Sciatic nerve (tissue), 2 donors: ENCODE measurements at places on chromosomes 6 and 20. TPM values are rescaled to one million over a fixed set of nuclear protein-coding genes. Genes with fewer than 3 reads are reported as not detected.
A peak's percentile ranks its signal among the peaks of the same experiment; 100 is the strongest.

GRCh38 chr6:16683641-16684194 is 77.5 kb downstream of the ATXN1 start:
- no peak for DNase-seq

GRCh38 chr6:148431413-148431812 is 88.8 kb downstream of the SASH1 start:
- DNase-seq = no peak

- no peak for DNase-seq
These were observed 89.4 kb upstream of the TNFAIP3 start for GRCh38 chr6:137777687-137778075.

DNA sequence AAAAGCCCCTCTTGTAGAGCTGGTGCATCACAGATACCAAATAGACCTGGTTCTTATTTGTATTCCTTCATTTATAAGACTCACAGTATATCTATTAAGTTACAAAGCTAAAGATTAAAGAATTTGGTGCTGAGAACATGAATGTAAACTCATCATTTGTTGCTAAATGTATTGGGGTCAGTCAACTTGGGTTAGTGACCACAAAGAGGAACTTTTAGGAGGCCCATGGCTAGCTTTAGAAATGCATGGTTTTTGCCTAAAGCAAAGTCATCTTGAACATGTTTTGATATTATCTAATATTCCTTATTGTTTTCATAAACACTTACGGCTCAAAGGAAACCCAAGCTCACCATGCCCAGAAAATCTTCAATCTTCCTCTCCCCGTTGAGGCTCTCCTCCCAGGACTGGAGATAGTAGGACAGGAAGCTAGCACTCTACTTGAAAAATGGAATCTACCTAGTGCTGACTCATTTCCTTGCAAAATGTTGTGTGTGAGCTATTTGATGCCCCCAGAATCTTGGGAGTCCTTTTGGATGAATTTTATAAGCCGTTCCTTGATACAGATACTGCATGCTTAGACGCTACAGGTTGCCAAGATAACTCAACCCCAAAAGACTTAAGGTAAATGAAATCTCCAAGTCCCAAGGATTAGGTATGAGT is 121.4 kb downstream of the BMP2 start:
- DNase-seq = no peak

DNA sequence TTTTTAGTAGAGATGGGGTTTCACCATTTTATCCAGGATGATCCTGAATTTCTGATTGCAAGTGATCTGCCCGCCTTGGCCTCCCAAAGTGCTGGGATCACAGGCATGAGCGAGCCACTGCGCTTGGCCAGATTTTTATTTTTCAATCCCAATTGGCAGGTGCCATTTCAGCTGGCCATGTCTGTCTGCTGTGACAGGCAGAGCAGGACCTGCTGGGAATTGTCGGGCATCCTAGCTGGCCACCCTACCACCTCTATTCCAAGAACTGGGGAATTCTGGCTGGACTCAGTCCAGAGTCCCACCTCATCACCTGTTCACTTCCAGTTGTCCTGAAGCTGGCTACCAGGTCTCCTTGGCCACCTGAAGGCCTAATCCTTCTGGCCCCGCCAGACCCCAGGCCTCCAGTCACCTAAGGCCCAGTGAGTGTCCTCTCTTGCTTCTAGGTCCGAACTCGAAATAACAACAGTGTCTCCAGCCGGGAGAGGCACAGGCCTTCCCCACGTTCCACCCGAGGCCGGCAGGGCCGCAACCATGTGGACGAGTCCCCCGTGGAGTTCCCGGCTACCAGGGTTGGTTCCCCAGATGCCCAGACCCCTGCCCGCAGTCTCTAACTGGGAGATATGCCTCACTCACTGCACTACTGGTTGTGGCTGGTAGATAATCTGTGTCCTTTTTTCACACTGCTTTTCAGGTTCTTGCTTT is 24.0 kb downstream of the DNMT3B start:
- DNase-seq = no peak

DNA sequence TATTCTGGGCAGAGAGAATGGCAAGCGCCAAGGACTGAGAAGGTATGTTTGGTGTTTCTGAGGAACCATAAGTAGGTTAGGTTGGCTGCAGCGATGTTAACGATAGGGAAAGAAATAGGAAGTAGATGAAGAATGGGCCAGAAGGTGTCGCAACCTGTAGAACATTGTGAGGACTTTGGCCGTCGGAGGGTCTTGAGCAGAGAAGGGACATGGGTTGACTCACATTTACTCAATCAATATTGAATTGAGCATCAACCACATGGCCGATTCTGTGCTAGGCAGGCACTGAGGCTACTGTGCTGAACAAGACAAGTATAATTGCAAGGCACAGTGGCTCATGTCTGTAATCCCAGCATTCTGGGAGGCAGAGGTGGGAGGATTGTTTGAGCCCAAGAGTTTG is 26.8 kb upstream of the RPN2 start:
- DNase-seq = no peak

GRCh38 chr6:169977434-169978265 is 226.2 kb downstream of the ERMARD start:
- peak; percentile 35 for DNase-seq

DNA sequence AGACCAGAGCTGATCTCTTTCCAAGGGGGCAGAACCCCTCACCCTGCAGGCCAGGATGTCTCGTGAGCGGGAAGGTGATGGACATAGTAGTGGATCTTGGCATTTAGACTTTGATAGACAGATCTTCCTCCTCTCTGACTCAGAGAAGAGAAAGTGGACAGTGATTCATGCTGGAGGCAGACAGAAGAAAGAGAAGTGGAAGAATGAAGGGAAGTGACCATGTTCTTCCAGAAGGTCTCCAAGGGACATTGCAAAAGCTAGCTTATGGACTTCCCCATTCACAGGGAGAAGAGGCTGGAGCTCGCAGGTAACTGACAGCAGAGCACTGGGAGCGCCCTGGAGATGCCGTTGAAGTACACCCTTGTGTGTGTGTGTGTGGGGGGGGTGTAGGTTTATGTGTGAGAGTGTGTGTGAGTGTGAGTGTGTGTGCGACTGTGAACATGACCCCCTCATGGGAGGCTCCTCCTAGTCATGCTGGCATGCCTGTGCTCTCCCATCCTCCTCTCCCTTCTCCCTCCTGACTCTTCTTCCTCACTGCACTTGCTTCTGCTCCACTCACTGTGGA is 8.0 kb upstream of the RAET1L start:
- DNase-seq = no peak

- no peak for DNase-seq
These were observed 50.3 kb downstream of the DEK start for GRCh38 chr6:18214003-18214402.

DNA sequence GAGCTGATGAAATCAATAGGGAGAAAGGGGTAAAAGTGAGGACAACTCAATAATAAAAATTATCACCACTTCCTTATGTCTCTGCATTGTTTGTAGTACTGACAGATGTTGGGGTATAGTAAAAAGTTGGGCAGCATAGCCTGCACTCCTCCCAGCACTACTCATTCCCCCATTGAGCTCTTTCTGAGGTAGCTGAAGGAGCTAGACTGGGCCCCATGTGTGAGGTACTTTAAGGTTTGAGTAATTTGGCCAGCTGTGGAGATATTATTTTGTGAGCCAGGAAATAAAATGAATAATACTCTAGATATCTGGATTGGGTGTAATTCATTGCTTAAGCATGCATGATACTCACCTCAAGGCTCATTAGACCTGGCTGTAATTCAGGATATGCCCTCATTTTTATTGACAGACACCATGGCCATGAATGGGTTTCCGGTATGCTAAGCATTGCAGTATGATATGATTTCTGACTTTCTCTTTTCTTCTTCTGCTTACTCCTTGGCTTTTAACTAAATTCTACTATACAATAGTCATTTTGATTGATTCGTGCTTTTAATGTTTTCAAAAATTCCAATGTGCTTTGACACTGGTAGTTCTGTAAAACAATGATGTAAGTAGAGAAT is 283.9 kb upstream of the RIMS1 start:
- DNase-seq = no peak

Gene FBXO9
- total RNA-seq = 80.0 TPM

DNA sequence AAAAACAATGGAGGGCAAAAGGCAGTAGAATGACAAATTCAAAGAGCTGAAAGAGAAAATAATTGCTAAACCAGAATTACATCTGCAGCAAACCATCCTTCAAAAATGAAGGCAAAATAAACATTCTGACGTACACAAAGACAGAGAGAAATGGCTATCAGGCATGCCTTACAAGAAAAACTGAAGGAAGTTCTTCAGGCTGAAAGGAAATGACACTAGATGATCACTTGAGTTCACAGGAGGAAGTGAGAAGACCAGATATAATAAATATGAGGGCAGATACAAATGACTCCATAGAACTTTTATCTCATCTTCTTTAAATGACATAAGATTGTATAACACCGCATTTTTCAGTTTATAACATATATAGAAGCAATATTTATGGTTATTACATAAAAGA is 30.0 kb downstream of the DZANK1 start:
- DNase-seq = no peak

Gene ZC2HC1B
- not detected for total RNA-seq

Gene DUSP15
- 49.5 TPM for total RNA-seq

Gene NFATC2
- 11.0 TPM for total RNA-seq

- no peak for DNase-seq
These were observed 33.0 kb downstream of the AKIRIN2 start for GRCh38 chr6:87669051-87669450.

GRCh38 chr6:148835920-148836441 is 89.2 kb downstream of the UST start:
- DNase-seq = no peak

- peak; percentile 69 for DNase-seq
These were observed 359.4 kb downstream of the CD83 start for GRCh38 chr6:14476793-14477531.

- no peak for DNase-seq
These were observed 7.2 kb upstream of the CHMP4B start for GRCh38 chr20:33803921-33804337.

Gene LINC00237
- total RNA-seq = not detected
